Activated naive CD4-positive, alpha-beta T cell treated with anti-CD3 and anti-CD28 coated beads for 36 hours (primary cell): ENCODE measurements at places on chromosomes 12 and 14. TPM values are rescaled to one million over a fixed set of nuclear protein-coding genes. Genes with fewer than 3 reads are reported as not detected.
A peak's percentile ranks its signal among the peaks of the same experiment; 100 is the strongest.

DNA sequence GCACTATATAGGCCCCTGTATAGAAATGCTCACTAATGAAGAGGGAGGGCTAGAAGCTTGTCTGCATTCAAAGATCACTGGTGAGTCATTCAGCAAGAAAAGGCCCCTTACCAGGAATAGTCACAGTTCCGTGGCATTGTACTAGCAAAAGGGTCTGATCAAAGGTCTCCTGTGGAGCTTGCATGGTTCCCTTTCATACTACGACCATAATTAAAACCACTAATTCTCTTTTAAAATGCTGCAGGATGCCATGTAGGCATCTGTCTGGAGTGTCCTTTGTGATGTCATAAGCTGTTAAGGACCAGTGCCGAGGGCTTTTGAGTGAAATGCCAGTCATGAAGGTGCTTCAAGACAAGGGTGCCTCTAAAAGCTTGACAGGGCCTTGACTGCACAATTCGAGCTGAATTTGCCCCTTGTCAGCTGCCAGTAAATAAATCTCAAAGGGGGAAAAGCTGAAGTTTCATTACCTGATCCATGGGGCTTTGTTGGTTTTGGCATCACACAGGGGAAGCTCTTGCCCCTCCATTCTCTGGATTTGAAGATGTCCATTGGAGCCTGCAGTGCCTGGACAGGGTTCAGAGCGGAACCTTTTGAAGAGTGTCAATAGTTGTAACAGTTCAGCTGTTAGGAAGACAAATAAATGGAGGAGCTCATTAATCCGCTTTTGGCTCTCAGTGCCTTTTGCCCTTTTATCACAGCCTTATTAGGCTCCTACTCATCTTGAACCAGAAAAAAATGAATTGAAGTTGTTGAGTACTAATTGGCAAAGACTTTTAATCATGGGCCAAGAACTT lies 69.1 kb downstream of the TMEM260 start:
- no peaks in the 10 kb centered on the region for H3K27me3 ChIP-seq
- no peak overlapping the region for H3K27ac ChIP-seq
- no peak for DNase-seq

GRCh38 chr14:73757876-73758391 lies 43.8 kb upstream of the PNMA1 start:
- peak overlapping the region; percentile 91 for H3K4me3 ChIP-seq
- H3K27ac ChIP-seq = peak overlapping the region; percentile 95
- DNase-seq = no peak
- peaks cover 18% of the 10 kb centered on the region for H3K36me3 ChIP-seq
- peaks cover 78% of the 10 kb centered on the region for H3K4me1 ChIP-seq
- H3K27me3 ChIP-seq = no peaks in the 10 kb centered on the region

GRCh38 chr14:60645126-60645741 lies 4.0 kb downstream of the SIX1 start:
- no peaks in the 10 kb centered on the region for H3K36me3 ChIP-seq
- peaks cover 48% of the 10 kb centered on the region for H3K4me1 ChIP-seq
- H3K27ac ChIP-seq = no peak overlapping the region
- DNase-seq = no peak
- no peak overlapping the region for H3K4me3 ChIP-seq

- H3K4me3 ChIP-seq = no peak overlapping the region
- H3K27ac ChIP-seq = no peak overlapping the region
- DNase-seq = no peak
- no peaks in the 10 kb centered on the region for H3K4me1 ChIP-seq
These were observed 46.2 kb upstream of the DIP2B start for GRCh38 chr12:50458606-50459005.

GRCh38 chr14:76882651-76883050 lies 56.4 kb downstream of the LRRC74A start:
- no peak overlapping the region for H3K27ac ChIP-seq
- H3K4me1 ChIP-seq = peaks cover 6% of the 10 kb centered on the region
- no peaks in the 10 kb centered on the region for H3K36me3 ChIP-seq
- DNase-seq = no peak
- H3K27me3 ChIP-seq = no peaks in the 10 kb centered on the region

- H3K4me3 ChIP-seq = no peak overlapping the region
- H3K4me1 ChIP-seq = peaks cover 19% of the 10 kb centered on the region
- H3K36me3 ChIP-seq = peaks cover 16% of the 10 kb centered on the region
- H3K27me3 ChIP-seq = no peaks in the 10 kb centered on the region
- no peak for DNase-seq
These were observed 27.8 kb downstream of the AREL1 start for GRCh38 chr14:74685056-74685455.

DNA sequence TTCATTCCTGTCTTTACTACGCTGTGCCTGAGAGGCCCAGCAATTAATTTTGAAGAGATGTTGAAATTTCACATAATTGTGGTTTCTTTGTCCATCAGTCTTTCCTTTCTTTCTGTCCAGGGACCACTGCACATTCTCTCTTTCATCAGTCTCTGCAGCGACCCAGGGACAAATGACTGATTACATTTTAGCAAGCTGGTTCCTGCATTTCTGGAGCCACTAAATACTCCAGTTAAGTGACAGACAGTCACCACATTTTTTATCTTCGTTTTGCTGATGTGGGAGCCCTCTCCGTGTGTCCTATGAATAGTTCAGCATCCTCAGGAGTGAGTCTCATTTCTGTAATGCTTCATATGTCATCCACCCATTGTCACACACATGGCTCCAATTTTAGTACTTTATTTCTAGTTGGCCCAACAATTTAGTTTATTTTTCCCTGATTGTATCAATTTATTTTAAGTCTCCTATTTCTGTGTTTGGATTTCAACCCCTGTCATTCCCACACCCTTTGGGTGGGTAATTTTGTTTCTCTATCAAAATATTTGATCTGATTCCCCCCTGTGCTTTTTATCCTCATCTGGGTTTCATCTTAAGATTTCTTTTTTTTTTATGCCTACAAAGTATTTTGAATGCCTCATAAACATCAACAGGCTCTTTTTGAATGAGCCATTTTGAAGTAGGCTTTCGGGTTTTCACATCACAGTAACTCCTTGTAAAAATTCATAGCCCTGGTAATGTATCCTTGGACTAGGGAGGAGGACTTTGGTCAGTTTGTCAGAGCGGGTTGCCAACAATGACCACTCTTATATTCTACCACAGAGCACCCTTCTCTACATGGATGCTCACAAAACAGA lies 1196.5 kb downstream of the GALC start:
- H3K4me1 ChIP-seq = no peaks in the 10 kb centered on the region
- H3K27ac ChIP-seq = no peak overlapping the region
- no peak overlapping the region for H3K4me3 ChIP-seq
- H3K27me3 ChIP-seq = no peaks in the 10 kb centered on the region
- DNase-seq = no peak

DNA sequence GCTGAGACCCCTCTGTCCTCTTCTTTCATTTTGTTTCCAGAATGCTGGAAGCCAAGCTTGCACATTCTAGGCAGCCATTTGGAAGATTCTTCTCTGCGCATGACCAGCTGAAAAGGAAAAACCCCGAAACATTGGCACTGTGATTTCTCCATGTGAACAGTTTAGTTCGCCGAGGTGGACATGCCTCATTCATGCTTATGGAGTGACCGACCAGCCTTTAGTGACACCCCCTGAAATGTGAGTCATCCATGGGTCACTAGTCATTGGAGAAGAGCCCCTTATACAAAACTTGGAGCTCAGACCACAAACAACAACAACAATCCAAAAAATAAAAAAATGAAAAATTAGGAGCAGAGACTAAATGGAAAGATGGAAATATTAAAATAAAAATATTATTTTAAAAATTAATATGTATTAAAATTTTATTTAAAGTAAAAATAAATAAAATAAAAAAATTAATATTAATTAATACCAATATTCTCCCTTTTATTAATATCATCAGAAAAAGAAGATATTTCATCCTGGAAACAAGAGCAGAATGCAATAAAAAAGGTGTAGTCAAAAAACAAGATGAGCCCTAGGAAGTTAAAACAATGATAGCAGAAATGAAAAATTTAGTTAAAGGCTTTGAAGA lies 9.5 kb upstream of the KRT7 start:
- H3K4me1 ChIP-seq = peaks cover 22% of the 10 kb centered on the region
- H3K36me3 ChIP-seq = no peaks in the 10 kb centered on the region
- peaks cover 26% of the 10 kb centered on the region for H3K27me3 ChIP-seq
- no peak overlapping the region for H3K4me3 ChIP-seq

GRCh38 chr14:21680072-21680471 lies 6.5 kb upstream of the OR4E1 start:
- no peak overlapping the region for H3K4me3 ChIP-seq
- no peak for DNase-seq
- peaks cover 6% of the 10 kb centered on the region for H3K27me3 ChIP-seq
- H3K4me1 ChIP-seq = no peaks in the 10 kb centered on the region

GRCh38 chr12:128914908-128915563 lies 61.8 kb downstream of the GLT1D1 start:
- peak overlapping the region; percentile 14 for H3K27ac ChIP-seq
- H3K4me1 ChIP-seq = peaks cover 30% of the 10 kb centered on the region
- no peaks in the 10 kb centered on the region for H3K27me3 ChIP-seq
- no peaks in the 10 kb centered on the region for H3K36me3 ChIP-seq

- no peak overlapping the region for H3K4me3 ChIP-seq
- no peaks in the 10 kb centered on the region for H3K27me3 ChIP-seq
- H3K27ac ChIP-seq = no peak overlapping the region
- peaks cover 51% of the 10 kb centered on the region for H3K4me1 ChIP-seq
- H3K36me3 ChIP-seq = peaks cover 3% of the 10 kb centered on the region
These were observed 263.4 kb upstream of the PLEKHG7 start for GRCh38 chr12:92439420-92439805.

- no peak overlapping the region for H3K4me3 ChIP-seq
- H3K36me3 ChIP-seq = no peaks in the 10 kb centered on the region
- no peaks in the 10 kb centered on the region for H3K27me3 ChIP-seq
- DNase-seq = no peak
- H3K4me1 ChIP-seq = no peaks in the 10 kb centered on the region
These were observed 277.4 kb upstream of the SOX5 start for GRCh38 chr12:24226745-24227350.

- H3K4me1 ChIP-seq = peaks cover 6% of the 10 kb centered on the region
- no peak overlapping the region for H3K4me3 ChIP-seq
- no peaks in the 10 kb centered on the region for H3K36me3 ChIP-seq
- no peaks in the 10 kb centered on the region for H3K27me3 ChIP-seq
- H3K27ac ChIP-seq = no peak overlapping the region
These were observed 81.1 kb upstream of the ST8SIA1 start for GRCh38 chr12:22415342-22416309.

DNA sequence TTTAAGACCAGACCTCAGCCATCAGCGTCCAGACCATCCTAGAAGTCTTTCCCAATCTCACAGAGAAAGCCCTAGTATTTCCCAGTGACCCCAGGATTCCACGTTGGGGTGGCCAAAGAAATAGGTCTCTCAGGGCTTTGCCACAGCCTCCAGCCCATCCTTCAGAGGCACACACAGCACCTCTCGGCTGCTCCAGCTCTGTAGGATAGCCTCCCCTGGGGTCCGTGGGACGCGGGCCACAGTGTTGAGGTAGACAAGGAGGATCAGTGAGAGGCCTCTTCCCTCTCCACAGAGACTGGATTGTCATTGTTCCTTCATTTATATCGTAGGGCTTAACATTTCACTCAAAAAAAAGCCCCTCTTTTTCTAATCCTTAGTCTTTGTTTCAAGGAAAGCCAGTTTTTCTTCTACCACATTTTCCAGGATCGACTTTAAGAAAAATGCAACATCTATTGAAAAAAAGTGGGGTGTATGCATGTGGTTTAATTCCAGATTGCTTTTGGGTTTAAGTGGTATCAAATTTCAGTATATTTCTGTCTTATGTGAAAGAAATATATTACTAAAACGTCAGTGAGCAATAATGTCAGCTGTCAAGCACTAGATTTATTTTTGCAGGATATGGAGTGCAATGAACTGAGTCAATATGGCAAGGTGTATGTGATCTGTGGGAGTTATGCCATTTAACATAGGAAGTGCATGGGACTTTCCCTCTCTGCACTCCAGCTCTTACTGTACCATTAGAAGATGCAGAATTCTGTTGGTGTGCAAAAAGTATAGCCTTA lies 187.5 kb downstream of the MSRB3 start:
- H3K4me3 ChIP-seq = no peak overlapping the region
- peaks cover 4% of the 10 kb centered on the region for H3K27me3 ChIP-seq
- no peak overlapping the region for H3K27ac ChIP-seq
- H3K4me1 ChIP-seq = no peaks in the 10 kb centered on the region

- H3K27ac ChIP-seq = no peak overlapping the region
- H3K4me1 ChIP-seq = peaks cover 9% of the 10 kb centered on the region
- H3K36me3 ChIP-seq = no peaks in the 10 kb centered on the region
- H3K27me3 ChIP-seq = peaks cover 3% of the 10 kb centered on the region
- no peak for DNase-seq
These were observed 47.0 kb upstream of the ERGIC2 start for GRCh38 chr12:29427964-29428363.

- H3K27ac ChIP-seq = no peak overlapping the region
- no peak overlapping the region for H3K4me3 ChIP-seq
- peaks cover 4% of the 10 kb centered on the region for H3K4me1 ChIP-seq
- H3K27me3 ChIP-seq = peaks cover 13% of the 10 kb centered on the region
These were observed 98.6 kb downstream of the SETD3 start for GRCh38 chr14:99382071-99382470.

GRCh38 chr14:102775855-102776760 lies 1.1 kb upstream of the TRAF3 start:
- peak overlapping the region; percentile 92 for H3K27ac ChIP-seq
- H3K4me3 ChIP-seq = peak overlapping the region; percentile 78
- no peak for DNase-seq
- peaks cover 44% of the 10 kb centered on the region for H3K4me1 ChIP-seq
- peaks cover 25% of the 10 kb centered on the region for H3K36me3 ChIP-seq

DNA sequence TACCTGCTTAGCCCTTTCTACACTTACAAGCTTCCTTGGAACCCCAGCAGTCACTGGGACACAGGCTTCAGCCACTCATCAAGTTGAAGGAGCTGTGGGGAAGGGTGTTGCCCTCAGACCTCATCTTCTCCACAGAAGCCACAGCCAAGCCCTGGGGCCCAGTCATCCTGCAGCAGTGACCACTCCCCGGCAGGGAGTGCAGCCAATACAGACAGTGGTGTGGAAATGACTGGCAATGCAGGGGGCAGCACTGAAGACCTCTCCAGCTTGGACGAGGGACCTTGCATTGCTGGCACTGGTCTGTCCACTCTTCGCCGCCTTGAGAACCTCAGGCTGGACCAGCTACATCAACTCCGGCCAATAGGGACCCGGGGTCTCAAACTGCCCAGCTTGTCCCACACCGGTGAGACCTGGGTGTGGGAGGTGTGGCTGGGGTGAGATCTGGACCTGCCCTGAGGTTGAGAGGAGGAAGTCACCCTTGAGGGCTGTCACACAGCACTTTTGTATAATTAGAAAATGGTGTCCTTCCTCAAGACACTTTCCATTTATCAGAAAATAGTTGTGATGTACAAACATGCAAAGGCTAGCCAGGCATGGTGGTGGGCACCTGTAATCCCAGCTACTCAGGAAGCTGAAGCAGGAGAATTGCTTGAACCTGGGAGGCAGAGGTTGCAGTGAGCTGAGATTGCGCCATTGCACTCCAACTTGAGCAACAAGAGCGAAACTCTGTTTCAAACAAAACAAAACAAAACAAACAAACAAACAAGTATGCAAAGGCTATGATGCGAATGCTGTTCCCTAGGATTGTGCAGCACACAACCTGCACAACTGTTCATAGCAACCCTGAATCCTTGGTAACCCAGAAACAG lies 9.9 kb downstream of the GLI1 start:
- no peaks in the 10 kb centered on the region for H3K27me3 ChIP-seq
- peaks cover 6% of the 10 kb centered on the region for H3K36me3 ChIP-seq
- peaks cover 24% of the 10 kb centered on the region for H3K4me1 ChIP-seq
- no peak overlapping the region for H3K4me3 ChIP-seq
- H3K27ac ChIP-seq = no peak overlapping the region

The GALNT16 gene
- total RNA-seq = 0.02 TPM

The MAX gene
- 75.1 TPM for total RNA-seq

The RNU4-1 gene
- 1,294 TPM for total RNA-seq

The TSPAN19 gene
- not detected for total RNA-seq

The SERPINA10 gene
- not detected for total RNA-seq

The C12orf60 gene
- total RNA-seq = 3.1 TPM

The LRRC43 gene
- not detected for total RNA-seq

The CACNB3 gene
- total RNA-seq = 9.5 TPM

The TEX22 gene
- total RNA-seq = 2.6 TPM
